RPMI7951 (cell line): ENCODE measurements at places on chromosomes 5 and 9. TPM values are rescaled to one million over a fixed set of nuclear protein-coding genes. Genes with fewer than 3 reads are reported as not detected.
A peak's percentile ranks its signal among the peaks of the same experiment; 100 is the strongest.

DNA sequence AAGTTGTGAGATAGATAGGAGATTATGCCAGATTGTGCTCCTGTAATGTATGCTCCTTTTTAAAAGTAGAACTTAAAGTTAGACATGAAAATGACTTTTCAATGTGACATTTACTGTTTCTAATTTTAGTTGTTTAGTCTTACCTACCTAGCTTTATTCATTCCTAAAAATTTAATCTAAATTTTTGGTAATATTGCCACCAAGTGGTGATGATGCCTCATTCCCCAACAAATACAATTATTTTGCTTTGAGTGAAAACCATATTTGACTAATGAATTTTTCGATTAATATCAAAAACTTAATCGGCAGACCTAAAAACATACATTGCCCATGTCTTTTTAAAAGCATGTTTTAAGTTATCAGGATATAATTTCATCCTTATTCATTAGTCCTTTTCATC, 25.6 kb downstream of the PPWD1 start:
- no peak for DNase-seq

DNA sequence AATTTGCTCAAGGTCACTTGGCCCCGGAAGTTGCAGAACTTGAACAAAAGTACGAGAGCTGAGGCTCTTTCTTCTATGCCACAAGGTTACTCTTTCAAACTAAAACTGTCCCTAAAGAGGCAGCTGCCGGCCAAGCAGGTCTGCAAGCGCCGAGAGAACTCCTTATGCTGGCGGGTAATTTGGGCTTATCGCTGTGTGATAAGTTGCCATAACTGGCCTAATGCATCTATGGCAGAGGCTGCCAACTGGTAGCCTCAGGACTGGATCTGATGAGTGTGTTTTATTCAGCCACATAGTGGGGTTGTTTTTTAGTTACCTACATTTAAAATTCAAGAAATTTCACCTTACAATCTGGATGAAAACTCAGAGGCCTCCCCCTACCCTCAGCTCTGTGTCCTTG, 68.1 kb upstream of the SPOCK1 start:
- no peak for DNase-seq

DNA sequence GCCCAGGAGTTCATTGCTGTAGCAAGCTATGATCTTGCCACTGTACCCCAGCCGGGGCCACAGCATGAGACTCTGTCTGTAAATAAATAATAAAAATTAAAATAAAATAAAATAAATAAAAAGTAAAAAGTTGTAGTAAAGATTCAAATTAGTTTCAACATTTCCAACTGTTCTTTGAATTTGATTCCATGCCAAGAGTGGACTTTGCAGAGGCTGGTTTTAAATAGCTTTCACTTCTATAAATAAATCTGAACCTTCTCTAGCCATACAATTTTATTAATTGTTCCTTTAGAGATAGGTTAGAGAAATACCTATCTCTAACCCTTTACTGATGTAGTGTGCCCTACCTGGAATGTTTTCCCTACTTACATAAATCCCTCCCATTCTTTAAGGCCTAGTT, 129.7 kb upstream of the SLIT3 start:
- no peak for DNase-seq

- DNase-seq, result no peak
Observed at GRCh38 chr9:34382879-34383278, 6.2 kb upstream of the MYORG start.

- DNase-seq, result peak; percentile 62
Observed at GRCh38 chr5:96146675-96147074, 185.0 kb upstream of the ELL2 start.

- DNase-seq, result no peak
Observed at GRCh38 chr5:155259648-155260047, 246.1 kb downstream of the KIF4B start.

DNA sequence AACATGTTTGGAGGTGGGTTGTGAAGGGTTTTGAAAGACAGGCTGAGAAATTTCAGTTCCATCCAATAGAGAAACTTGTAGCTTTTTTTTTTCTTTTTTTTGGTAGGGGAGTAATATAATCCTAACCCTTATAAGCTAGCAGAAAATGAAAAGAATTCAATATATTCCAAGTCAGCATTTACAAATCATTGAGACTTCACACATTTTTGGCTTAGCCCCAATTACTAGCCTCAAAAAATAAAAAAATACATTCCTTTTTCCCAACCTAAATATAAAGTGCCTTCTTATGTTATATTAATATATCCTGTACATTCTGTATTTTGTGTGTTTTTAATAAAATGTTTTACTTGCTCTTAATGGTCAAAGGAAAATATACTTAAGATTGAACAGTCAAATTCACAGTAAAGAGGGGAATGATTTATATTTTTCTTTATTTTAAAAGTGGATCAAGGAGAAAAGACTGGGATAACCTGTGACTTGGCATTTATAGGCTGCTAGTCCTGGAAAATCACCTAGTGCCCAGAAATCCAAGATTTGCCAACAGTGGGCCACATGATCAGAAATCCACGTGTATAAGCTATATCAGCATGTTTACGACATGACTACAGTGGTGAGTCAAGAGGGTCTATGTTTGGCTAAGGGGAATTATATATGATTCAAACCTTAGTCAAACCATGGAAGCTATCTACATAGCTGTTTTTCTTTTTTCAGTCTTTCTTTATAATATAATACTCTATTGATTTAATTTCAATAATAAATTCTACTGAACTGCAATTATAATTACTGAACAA, 14.5 kb downstream of the HACD4 start:
- peak; percentile 36 for DNase-seq

GRCh38 chr5:134995850-134996402, 28.2 kb downstream of the CATSPER3 start:
- DNase-seq, result no peak

DNA sequence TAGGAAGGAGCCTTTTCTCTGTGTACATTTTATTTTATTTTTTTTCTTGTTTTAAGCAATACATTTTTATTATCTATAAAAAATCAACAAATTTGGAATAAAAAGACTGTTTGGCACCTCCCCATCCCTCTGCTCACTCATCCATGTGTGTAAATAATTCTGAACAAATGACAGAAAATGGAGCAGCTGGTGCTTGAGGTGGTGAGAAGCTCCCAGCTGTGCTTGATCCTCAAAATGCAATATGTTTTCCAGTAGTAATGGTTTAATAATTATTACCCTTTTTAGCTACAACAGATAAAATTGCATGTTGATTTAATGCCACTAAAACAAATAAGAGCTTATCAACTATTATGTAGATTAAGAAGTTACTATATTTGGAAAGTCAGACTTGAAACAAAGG, 132.5 kb downstream of the CDH18 start:
- no peak for DNase-seq

- DNase-seq, result peak; percentile 94
Observed at GRCh38 chr5:36374266-36374862, 72.7 kb upstream of the RANBP3L start.

DNA sequence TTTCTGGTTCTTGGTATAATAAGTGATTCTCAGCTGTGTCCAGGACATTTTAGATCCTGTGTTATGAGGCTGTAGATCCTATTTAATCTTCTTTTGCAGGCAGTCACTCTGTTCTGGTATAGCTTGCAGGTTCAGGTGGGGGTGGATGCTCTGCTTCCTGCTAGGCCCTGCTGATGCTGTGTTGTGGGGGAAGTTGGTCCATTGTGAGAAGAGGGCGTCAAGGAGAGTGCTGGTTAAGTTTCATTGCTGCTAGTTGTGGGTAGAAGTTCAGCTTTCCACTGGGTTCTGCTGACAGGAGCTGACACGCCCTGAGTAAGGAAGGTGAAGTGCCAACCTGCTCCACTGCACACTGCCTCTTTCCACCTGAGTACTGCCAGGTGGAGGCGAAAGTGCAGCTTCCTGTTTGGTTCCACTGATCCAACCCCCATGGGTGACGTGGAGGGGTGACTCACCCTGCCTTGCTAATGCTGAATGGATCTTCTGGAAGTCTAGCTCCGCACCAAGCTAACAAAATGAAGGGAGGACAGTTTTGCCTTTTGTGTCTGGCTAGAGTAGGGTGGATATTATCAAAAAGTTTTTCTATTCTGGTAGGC, 16.3 kb downstream of the NMRK1 start:
- no peak for DNase-seq

- DNase-seq, result peak; percentile 58
Observed at GRCh38 chr5:56012281-56012963, 17.7 kb upstream of the IL6ST start.

GRCh38 chr5:180235077-180235476, 26.1 kb upstream of the RASGEF1C start:
- no peak for DNase-seq

- no peak for DNase-seq
Observed at GRCh38 chr5:118533156-118533555, 455.2 kb downstream of the DTWD2 start.

DNA sequence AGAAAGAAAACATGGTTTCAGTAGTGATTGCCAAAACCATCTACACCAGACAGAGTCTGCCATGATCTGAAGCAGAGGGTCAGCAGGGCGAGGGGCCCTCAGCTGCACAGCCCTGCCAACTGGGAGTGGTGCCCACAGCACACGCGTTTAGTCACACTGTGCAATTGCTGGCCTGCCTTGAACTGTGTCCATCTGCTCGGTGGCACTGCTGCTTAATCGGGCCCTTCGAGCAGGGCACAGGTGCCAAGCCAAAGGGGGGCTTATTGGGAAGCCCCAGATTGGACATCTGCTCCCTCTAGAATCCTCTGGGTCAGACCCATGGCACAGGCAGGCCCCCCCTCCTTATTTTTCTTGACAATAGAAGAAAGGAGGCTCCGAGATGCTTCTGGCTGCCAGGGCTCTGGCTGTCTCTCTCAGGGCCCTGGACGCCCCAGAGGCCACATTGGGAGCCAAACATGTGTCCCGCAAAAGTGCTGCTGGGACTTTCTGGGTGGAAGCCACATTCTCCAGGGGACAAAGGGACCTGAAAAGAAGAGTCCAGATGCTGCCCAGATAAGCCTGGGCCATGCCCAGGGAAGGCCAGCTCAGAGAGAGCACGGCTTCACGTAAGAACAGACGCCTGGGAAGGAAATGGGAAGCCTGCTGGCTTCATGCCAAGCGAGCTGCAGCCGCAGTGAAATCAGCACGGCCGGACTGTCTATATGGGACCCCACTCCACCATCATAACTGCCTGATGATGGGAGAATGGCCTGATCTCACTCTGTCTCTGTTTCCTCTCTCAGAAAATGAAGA, 349.2 kb downstream of the GADD45G start:
- no peak for DNase-seq

The HACD4 gene
- total RNA-seq, result under 0.01 and 0.24 TPM in 2 replicates

The TXNDC8 gene
- not detected in 2 replicates for total RNA-seq

The LCN12 gene
- total RNA-seq, result not detected in 2 replicates

The BHMT2 gene
- total RNA-seq, result not detected in 2 replicates

The SUSD3 gene
- total RNA-seq, result 0.72 TPM in 1 of 2 replicates, not detected in the other

The NDUFS6 gene
- total RNA-seq, result 38.3 and 79.5 TPM in 2 replicates

The MYOZ3 gene
- total RNA-seq, result 0.78 TPM in 1 of 2 replicates, not detected in the other

The FOXD4L5 gene
- total RNA-seq, result not detected in 2 replicates
